ENCODE measurements at places on chromosomes 7 and 10.

DNA sequence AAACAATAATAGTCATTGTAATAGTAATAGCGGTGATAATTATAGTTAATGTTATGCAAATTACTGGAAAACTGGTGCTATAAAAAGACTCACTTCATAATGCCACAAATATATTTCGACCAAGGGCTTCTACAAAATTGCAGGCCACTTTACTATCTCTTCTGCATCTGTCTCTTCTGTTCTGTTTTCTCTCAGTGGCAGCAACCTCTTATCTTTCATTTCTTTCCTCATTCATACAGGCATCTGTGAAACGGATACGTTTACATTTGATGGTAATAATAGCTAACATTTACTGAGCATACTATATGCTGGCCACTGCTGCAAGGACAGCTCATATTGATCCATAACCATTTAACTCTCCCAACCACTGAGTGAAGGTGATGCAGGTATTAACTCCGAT is 537.4 kb upstream of the PFKP start:
- no peak for DNase-seq

DNA sequence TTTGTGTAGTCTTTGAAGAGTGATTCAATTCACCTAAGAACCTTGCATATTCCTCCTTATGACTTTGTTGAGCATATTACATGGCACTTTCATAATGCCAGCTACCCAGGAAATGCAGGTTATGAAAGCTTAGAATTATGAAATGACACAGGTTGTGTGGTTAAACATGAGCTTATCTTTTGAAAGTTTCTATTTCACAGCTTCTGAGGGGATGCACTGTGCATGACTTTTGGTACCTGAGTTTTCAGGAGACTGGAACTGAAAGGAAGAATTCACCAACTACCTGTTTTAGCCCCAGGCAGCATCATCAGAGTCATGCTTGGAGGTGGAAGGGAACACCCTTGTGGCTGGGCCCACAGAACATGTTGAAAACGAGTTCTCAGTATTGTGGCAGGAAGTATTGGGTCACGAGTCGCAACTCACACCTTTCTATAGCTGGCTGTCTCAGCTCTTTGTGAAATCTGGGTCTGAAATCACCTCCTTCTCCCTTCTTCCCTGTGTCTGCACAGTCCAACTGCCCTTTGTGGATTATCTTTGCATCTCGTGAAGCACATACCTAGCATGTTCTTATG is 228.2 kb downstream of the PTEN start:
- DNase-seq, result peak; percentile 28

- DNase-seq, result no peak
Observed at GRCh38 chr10:22345301-22346095, at the start of gene SPAG6. SPAG6 (plus strand) TSS chr10:22345496; CDS start chr10:22345612, 116 bp downstream.

- no peak for DNase-seq
Observed at GRCh38 chr7:9711259-9711918, 1262.3 kb upstream of the PHF14 start.

- no peak for DNase-seq
Observed at GRCh38 chr10:35626971-35627507, 15.1 kb downstream of the FZD8 start.

DNA sequence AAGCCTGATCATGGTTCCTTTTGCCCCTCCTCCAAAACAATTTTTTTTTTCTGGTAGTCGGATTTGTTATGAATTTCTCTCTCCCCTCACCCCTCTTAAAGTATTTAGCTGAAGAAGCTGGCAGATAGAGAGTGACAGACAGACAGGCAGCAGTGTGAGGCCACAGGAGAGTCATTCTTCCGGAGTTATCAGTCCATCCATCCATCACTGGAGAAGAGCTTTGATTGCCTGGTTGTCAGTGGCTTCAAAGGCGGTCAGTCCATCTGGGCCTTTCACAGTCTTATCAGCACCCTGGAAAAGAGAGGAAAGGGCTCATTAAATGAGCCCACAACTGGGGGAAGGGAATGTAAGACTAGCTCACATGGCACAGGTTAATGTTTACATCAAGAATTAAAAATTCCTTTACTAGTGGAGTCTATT is 47.4 kb downstream of the MTPN start:
- DNase-seq, result no peak

DNA sequence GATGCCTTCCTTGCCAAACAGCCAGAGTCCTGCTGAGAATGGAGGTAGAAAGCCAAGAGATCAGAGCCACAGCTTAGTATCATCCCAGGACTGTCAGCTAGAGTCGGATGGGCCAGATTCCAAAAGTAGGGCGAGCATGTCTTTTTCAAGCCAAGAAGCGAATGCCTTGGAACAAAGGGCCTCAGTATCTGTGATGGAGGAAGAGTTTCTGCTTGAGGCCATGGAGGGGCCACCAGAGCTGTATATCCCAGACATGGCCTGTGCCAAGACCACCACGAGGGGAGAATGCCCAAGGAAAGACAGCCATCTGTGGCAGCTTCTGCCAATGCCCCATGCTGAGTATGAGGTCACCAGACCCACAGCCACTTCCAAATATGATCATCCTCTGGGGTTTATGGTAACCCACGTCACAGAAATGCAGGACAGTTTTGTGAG is 44.3 kb upstream of the PPP1R17 start:
- DNase-seq, result no peak

DNA sequence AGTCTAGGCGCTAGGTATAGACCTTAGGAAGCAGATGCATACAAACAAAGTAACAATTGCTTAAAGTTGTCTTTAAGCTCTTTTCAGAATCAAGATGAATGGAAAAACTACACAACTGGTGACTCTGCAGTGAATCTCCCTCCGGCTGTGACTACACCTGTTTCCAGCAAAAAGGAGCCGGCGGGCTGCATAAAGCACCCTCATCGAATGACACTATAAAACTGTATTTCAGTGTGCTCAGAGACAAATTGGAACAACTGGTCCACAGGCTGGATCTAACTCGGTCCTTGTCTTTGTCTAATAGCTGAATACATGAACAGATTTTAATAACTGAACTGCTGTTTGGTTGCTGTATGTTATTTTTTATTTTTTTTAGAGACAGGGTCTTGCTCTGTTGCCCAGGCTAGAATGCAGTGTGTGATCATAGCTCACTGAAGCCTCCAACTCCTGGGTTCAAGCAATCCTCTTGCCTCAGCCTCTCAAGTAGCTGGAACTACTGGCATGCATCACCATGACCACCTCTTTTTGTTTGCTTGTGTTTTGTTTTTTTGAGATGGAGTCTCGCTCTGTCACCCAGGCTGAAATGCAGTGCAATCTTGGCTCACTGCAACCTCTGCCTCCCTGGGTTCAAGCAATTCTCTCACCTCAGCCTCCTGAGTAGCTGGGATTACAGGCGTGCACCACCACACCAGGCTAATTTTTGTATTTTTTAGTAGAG is 64.2 kb upstream of the SVIL start:
- no peak for DNase-seq

DNA sequence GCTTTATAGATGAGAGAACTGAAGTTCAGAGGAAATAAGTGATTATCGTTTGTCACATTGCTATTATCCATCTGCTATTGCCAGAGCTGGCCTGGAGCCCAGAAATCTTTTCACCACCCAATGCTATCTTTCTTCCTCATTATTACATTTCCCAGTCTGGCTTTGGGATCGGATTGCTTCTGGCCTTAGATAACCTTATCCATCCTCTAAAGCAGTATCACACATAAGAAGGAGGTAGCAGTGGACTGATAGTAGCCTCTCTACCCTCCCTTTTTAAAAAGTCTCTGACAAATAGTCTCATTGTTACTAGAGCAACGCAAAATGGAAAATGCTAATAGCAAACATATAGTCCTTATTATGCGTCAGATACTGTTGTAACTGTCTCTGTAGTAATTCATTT is 1.3 kb upstream of the CLDN12 start:
- no peak for DNase-seq

DNA sequence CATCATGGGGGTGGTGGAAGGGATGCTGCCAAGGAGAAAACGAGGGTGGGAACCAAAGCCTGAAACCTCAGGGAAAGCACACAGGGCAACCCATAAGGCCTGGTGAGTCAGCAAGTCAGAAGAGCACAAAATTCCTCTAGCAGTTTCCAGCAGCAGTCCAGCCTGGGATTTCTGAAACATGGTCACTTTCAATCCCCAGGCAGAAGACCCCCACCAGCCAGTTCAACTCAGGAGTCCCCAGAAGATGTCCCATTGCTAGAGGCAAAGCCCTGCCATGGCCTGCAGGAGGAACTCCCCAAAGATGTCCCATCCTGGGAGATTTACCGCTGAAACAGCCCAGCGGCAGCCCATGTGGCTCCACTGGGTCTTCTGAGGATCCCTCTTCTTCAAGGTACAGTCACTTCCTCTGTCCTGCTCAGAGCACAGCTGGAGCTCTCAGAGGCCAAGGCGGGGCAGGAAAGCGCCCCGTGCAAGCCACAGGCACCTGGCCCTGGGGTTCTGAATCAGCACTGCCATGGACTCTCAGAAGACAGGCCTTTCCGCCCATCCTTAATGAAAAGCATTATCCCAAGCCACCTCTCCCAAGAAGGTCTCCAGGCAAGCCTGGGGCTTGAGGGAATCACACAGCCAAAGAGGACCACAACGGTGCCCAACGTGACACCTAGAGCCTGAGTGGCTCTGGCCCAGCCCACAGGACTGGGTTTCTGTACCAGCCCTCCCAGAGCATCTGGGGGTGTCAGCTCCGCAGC is 196.9 kb downstream of the GRID1 start:
- DNase-seq, result no peak

DNA sequence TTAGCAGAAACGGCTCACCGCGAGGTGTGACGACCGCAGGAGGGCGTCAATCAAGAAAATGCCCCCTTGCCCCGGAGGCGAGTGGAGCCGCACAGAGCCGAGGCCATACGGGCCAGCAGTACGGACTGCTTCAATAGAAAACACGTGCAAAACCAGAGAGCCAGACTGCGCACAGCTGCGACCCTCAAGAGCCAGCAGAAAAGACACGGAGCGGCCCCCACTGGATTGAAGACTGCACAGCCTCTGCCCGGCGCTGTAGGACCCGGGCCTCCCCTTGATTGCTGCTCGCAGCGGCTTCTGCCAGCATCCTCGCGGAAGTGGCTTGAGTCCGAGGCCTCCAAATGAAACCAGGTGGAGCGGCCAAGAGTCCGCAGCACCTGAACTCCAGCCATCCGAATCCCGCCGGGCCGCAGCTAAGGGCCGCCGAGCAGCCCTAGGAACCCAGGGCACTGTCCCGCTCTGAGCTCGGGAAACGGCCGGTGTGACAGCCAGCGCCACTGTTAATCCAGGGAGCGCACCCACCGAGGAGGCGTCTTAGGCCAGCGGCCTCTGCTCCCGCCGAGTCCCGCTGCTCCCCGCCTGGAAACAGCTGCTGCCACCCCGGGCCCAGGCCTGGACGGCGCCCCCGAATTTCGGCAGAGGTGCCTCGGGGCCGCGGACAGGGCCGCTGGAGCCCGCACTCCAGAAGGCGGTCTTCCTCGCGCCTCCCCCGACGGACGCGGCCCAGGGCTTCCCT is 660 bp upstream of the HHEX start:
- DNase-seq, result no peak

DNA sequence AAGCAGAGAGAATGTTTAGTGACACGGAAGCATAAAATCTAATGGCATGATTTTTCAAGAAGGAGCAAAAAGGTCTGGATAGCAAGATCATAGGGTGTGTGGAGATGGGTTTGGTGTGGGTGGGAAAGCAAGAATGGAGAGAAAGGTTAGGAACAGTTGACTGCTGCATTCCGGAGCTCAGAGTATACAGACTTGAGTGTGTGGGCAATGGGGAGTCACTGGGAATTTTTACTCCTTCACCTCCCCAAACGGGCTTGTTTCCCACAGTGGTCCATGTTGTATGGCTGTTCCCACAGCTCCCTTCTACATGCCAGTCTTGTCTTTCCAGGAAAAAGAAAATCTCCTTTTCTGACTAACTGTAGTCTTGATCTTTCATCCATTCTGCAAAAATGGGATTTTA is 122.1 kb downstream of the CDK6 start:
- no peak for DNase-seq

- no peak for DNase-seq
Observed at GRCh38 chr7:43643846-43644245, 60.9 kb downstream of the STK17A start.

GRCh38 chr10:91210435-91210834 is 10.0 kb upstream of the PCGF5 start:
- no peak for DNase-seq

Data from activated CD8-positive, alpha-beta memory T cell treated with anti-CD3 and anti-CD28 coated beads for 1 hour (primary cell).